ENCODE measurements at places on chromosomes 12 and 14.

DNA sequence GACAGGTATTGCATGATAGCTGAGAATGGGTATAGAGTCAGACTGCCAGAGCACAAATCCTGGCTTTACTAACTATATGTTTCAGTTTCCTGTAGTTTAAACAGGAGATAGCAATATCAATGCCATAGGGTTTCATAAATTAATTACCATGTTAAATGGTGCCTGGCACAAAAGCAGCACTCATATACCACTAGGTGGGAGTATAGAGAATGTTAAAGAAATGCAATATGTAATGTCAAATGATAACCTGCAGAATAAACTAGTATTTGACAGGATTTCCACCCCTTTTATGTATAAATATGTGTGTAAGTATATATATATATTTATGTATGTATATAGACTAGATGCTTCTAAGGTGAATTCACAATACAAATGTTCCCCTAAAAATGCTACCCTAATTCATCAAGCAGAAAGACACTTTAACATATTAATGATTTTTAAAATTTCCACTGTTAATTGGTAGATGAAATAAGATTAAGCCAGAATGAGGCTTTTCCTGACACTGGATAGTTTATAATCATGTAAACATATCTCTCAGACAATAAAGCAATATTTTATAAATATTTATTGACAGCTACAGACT is 8.6 kb downstream of the WDR89 start:
- DNase-seq: no peak

GRCh38 chr12:63457857-63458256 is 210.4 kb downstream of the DPY19L2 start:
- DNase-seq: no peak

DNA sequence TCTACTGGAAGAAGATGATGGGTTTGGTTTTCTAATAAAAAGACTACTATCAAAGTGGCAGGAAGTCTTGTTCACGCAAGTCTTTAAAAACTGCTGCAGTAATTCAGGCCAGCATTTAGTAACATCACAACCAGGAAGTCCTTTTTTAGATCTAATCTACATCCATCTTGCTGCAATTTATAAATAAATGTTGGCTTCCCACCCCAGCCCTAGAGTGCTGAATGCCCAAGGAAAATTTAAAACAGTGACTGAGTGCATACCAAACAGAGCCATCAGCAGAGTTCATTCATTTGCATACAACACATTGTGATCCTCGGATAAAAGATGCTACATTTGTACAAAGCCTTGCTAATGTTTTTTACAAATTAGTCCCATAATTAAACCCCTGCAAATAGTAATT is 72.1 kb downstream of the PHLDA1 start:
- no peak for DNase-seq

- DNase-seq: peak; percentile 25
Observed at GRCh38 chr12:92065018-92065499, 80.6 kb downstream of the BTG1 start.

GRCh38 chr12:131204416-131205274 is 250.9 kb downstream of the ADGRD1 start:
- no peak for DNase-seq

- DNase-seq: no peak
Observed at GRCh38 chr12:9646794-9647781, 22.4 kb upstream of the CLEC2D start.

- DNase-seq: no peak
Observed at GRCh38 chr14:55691659-55692058, 111.7 kb downstream of the KTN1 start.

DNA sequence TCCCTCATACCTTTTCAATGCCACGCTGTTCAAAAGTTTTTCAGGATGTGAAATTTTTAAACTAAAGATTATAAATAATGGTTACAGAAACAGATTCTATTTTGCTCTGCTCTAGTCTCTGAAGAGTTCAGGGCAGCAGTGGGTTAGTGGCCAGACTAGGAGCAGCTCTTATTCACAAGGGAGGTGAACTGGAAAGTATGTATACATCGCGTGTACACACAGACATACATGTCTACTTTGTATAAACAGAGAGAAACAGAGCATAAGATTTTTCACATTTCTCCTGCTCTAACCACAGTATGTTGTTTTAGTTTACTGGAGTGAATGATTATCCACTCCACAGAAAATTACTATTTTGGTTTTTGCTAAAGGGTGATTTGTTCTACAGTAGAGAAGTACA is 74.4 kb upstream of the CRY1 start:
- DNase-seq: no peak

DNA sequence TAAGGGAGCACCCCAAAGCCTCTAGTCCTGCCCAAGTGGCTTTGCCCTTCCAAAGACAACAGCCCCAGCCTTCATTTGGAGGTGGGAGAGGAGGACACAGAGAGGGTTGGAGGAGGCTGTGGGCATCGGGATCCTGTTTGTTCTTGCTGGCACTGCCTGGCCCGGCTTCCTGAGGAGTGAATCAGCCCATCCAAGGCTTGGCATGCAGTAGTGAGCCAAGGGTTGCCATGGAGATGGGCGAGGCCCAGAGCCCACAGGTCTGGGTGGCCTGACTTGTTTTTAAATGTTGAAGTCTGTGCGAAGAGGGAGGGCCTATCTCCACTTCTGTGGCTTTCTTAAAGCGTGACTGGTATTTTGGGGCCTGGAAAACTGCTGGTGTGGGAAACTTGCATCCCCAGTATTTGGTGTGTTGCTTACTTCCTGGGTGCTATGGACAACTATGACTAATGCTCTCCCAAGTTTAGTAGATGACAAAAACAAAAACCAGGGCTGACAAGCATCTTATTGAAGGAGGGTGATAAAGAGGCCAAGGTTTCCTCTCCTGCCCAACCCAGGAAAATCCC is 15.8 kb downstream of the CD9 start:
- DNase-seq: no peak

DNA sequence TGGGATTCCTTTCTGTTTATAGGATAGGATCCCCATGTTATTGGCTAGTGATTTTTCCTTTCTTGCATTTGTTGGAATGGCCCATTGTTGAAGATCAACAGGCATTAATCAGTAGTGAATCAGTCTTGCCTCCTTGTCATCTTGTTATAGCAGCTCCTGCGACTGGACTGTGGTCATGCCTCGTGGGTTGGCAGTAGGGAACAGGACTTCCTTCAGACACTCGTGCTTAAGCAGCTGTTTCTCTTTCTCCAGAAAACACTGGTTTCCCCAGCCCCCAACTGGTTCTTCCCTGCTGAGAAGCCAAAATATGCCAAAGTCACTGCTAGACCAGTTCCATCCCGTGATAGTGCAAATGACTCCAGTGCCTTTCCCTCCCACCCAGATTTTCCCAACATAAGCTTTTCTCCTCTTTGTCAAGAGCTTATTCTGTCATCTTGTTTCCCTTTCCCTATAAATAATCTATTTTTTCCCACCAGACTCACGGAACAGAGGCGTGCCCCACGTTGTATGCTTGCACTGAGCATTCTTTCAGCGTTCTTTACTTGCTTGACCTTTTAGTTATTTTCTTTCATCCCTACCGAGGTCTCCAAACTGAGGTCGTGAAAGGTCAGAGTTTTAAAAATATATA is 83.5 kb downstream of the SAMD4A start:
- DNase-seq: no peak

DNA sequence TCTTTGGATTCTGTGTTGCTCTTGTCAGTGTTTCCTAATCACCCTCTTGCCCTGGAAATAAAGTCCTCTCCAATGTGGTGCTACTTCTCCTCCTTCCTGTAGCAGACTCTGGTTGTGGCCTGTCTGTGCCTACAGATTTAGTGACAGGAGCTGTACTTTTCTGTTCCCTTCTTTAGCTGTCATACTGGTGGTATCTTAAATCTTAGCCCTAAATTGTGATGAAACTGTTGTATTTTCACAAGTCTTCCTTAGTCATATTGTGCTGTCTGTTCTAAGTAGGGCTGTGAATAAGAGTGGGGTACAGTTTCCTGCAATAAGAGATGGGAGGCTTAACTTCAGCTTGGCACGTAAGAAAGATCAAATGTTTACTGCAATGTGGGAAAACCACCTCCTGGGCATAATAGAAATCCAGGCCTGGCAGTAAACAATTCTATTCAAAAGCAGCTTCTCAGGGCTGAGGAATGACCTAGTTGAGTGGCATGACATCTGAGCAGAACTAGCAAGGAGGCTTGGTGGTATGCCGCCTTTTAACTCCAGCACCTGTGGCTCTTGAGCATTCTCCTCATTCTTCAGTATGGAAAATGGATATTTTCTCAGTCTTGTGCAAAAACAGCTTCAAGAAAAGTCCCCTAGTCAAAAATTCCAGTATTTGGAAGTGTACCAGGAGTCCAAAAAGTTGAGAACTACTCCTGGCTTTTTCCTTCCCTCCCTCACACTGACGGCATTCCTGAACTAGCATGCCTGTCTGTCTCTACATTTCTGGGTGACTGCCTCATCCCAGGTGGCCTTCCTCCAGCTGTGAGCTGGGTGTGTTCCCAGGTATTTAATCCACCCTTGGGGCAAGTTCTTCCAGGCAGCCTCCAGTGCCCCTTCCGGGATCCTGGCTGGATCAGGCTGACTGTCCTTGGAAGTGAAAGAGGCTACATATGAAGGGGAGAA is 19.5 kb downstream of the ANO6 start:
- DNase-seq: no peak

DNA sequence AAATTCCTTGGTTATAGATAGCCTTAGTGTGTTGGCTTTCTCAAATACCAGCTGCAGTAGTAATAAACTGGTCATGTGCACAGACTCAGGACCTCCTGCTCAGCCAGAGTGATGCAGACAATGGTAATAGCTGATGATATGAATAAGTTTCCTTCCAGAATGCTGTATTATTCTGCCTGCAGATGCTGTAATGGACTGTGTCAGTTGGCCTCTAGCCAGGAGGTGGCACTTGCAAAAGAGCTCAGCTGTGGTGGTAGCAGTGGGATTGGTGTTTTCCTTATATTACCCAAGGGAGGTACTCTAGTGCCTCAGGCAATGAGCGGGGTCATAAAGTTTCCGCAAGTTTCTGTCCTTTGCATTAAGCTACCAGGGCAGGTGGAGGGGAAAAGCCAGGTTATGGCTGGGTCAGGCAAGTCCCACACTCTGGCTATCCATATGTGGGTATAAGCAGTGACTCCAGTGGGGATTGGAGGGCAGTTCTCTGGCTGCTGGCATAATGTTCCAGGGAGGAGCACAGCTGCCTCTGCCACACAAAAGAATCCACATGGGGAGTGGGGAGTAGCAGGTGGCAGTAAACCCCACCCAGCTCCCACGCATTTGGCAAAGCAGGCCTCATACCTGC is 14.0 kb upstream of the MUCL1 start:
- no peak for DNase-seq

GRCh38 chr12:123075646-123076171 is 75.2 kb downstream of the PITPNM2 start:
- peak; percentile 74 for DNase-seq

DNA sequence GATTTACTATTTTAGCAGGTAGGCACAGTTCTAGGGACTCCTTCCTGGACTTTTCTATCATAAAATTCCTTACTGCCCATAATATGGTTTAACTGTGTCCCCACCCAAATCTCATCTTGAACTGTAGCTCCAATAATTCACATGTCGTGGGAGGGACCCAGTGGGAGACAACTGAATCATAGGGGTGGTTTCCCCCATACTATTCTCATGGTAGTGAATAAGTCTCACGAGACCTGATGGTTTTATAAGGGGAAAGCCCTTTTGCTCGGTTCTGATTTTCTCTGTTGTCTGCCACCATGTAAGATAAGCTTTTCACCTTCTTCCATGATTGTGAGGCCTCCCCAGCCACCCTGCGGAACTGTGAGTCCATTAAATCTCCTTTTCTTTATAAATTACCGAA is 10.0 kb upstream of the ETV6 start:
- no peak for DNase-seq

DNA sequence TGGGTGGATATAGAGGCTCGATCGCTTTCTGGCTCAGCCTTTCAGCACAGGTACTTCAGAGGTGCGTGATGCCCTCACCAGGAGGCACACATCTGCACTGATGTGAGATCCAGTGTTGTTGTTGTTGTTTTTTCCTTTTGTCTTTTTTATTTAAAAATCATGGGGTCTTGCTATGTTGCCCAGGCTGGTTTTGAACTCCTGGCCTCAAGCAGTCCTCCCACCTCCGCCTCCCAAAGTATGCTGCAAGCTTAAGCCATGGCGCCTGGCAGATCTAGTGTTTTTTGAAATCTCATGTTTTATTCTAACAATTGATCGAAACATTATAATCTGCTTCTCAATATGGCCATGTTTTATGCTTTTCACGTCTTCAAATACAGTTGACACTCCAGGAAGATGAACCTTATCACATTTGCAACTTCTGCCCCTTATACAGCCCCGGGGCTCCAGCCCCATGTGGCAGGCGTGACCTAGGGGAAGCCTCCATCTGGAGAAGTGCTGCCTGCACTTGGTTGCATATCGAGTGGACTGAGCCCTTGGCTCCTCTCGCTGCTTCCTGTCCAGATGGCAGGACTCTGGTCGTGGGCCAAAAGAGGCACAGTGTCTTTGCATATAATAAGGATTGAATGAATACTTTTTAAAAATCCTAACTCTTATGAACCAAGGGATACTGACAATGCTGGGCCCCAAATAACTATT is 71.7 kb downstream of the TRAF3 start:
- DNase-seq: no peak

DNA sequence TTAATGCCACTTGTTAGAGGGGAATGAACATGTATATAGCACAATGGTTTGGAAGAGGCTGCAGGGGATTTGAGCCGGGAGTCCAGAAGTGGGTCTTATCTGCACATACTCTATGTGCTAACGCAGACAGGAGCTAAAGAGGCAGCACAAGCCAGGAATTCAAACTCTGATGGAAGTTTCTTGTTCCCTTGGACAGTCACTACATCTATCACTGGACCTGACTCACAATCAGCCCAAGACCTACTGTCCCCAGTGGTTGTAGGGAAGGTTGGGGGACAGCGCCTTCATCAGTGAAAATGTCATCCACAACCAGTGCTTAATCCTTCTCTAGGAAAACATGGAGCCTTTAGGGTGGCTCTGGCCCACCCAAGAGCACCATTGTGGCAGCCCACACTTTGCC is 107.8 kb downstream of the GCH1 start:
- no peak for DNase-seq

GRCh38 chr14:91998667-91999570 is 40.9 kb downstream of the TRIP11 start:
- DNase-seq: no peak

DNA sequence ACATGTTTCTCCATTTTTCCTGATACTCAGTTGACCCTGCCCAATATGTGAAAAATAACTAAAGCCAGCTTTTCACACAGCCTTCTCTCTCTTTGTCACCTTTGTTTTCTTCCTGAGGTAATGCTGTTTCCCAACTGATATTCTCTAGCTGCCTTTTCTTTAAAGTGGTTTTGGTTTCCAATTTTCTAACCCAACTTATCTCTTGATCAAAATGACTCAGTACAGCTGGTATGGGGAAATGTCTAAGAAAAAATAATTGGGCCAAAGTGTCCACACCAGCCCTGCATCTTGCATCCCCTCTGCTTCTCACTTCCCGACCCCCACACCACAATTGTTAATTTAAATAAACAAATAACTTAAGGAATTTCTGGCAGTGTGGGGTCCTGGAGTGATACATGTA is 193.8 kb downstream of the SYT1 start:
- DNase-seq: no peak

DNA sequence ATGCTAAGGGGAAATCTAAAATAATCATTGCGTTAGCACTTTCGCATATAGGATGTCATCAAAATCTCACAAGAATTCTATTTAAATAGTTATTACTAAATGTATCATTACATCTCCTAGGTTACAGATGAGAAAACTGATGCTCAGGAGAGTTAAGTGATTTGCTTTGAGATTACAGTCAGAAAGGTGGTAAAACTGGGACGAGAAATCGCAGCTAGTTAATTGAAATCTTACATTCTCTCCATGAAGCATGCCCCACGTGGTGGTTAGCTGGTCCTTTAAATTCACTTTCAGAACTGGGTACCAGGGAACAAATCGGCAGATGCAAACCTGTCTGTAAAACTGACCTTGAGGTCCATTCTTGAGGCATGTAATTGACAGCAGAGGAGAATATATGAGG is 71.8 kb upstream of the PLEKHG7 start:
- no peak for DNase-seq

Measured in activated CD4-positive, alpha-beta T cell treated with anti-CD3 and anti-CD28 coated beads, Interleukin-2, amount 50 U/mL, for 1 hour (primary cell).